Cardiac muscle cell (in vitro differentiated cells and primary cell): ENCODE measurements at places on chromosomes 2 and 18. TPM values are rescaled to one million over a fixed set of nuclear protein-coding genes. Genes with fewer than 3 reads are reported as not detected.
A peak's percentile ranks its signal among the peaks of the same experiment; 100 is the strongest.

DNA sequence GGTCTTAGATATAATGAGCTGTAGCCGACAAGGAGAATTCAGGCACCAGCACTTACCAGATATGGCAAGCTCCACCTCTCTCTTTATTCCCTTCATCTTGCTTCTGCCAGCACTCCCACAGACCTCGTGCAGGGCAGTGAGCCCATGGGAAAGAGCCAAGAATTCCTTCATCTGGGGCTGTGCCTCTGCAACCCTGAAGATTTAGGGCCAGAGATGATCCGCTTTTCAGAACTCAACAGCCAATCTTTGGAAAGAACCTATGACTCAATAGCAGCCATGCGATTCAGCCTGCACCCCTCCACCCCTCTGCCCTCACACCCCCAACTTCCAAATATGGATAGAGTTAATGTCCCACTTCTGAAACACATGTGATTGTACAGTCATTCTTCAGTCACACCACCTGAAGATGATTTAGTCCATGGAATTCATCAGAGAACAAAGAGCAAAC is 533.7 kb upstream of the TNP1 start:
- peak; percentile 86 for DNase-seq

Gene TIGD1
- total RNA-seq: 8.3 and 10.6 TPM in 2 replicates

- no peak for DNase-seq
Measured at GRCh38 chr18:76970770-76971559, 148.6 kb downstream of the ZNF236 start.

GRCh38 chr18:12851716-12852115 is 32.3 kb downstream of the PTPN2 start:
- no peak for DNase-seq

GRCh38 chr2:40760071-40760666 is 308.3 kb upstream of the SLC8A1 start:
- peak; percentile 57 for DNase-seq

DNA sequence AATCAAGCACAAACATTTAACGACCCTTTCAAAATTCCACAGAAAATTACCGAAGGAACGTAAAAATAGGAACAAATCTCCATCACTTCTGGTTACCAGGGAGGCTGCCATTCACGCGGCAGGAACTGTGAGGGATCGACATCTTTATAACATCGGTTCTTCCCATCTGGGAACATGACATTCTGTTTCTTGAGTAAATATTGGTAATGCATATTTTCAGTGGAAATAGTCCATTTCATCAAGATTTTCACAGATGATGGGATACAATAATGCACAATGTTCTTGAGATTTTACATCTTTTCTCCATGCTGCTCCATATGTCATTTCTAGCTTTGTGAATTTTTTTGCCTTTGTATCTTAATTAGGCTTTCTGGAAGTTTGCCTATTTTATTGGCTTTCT is 10.0 kb downstream of the ADD2 start:
- DNase-seq: no peak

- DNase-seq: no peak
Measured at GRCh38 chr2:240127911-240128607, 8.0 kb downstream of the COPS9 start.
